ENCODE measurements at places on chromosomes 5 and 9.

- DNase-seq: no peak
These were observed 32.2 kb upstream of the ENHO start for GRCh38 chr9:34555002-34555348.

- DNase-seq: no peak
These were observed 257.8 kb downstream of the FSTL4 start for GRCh38 chr5:133354323-133355185.

- no peak for DNase-seq
These were observed 43.3 kb upstream of the SSBP2 start for GRCh38 chr5:81794226-81794625.

GRCh38 chr9:6153425-6153824 lies 62.2 kb upstream of the IL33 start:
- no peak for DNase-seq

- DNase-seq: no peak
These were observed 813.7 kb downstream of the MAT2B start for GRCh38 chr5:164319161-164319560.

DNA sequence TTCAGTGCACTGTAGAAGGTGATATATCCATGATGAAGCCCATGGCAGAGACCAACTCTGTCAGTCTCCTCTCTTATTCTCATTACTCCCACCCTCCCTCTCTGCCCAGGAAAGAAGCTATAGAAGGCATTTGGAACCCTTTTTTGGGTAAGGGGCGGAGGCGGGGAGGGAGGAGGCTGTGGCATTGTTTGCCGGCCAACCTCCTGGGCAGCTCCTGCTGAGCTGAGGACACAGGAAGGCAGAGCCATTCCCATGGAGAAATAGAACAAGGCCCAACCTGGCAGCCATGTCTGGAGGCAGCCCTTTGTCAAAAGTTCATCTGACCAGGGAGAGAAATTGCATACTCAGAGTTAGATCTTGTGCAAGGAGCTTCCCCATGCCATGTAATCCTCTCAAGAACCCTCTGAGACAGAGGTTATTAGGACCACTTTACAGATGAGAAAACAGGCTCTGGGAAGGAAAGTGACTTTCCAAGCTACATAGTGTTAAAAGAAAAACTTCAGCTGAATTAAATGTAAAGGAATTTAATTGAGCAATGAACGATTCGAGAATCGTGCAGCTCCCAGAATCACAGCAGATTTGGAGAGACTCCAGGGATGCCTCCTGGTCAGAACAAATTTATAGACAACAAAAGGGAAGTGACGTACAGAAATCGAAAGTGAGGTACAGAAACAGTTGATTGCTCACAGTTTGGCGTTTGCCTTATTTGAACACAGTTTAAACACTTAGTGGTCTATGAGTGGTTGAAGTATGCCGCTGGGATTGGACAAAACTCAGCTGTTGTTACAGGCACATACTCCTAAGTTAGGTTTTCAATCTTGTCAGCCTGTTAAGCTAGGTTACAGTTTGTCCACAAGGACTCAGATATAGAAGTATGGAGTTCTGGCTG lies 158.6 kb downstream of the MELK start:
- no peak for DNase-seq

DNA sequence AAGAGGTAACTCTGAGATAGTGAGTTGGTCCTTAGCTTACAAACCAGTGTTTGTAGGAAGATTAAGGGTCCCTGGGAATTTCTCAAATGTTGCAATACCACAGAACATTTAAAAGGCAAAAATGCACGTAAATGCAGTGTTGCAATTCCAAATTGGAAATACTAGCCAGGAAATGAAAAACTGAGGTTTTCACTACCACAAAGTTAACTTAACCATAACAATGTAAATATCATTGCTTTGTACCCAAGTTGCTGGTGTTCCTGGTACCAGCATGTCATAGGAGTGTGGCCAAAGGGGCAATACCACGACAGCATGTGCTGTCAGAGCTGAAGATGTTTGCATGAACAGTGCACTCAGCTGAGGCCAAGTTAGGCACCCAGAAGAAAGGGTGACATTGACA lies 382.9 kb downstream of the GLIS3 start:
- DNase-seq: no peak

DNA sequence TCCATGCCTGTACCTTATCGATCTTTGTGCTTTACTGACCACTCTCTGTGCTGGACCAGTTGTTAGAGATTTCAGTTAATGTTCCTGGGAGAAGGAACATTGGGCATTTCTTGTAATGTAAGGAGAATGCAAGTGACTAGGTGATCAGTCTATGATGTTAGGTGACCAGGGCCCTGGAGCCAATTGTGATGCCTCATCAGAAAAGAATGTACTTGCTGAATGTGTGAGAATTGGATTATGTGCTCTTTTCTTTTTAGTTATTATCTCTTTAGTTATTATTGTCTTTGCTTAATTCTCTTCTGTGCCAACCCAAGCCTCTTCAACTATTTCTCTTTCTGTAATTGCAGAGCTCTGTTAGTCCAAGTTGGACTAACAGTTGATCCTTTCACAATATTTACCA lies 92.9 kb downstream of the LRRC70 start:
- no peak for DNase-seq

DNA sequence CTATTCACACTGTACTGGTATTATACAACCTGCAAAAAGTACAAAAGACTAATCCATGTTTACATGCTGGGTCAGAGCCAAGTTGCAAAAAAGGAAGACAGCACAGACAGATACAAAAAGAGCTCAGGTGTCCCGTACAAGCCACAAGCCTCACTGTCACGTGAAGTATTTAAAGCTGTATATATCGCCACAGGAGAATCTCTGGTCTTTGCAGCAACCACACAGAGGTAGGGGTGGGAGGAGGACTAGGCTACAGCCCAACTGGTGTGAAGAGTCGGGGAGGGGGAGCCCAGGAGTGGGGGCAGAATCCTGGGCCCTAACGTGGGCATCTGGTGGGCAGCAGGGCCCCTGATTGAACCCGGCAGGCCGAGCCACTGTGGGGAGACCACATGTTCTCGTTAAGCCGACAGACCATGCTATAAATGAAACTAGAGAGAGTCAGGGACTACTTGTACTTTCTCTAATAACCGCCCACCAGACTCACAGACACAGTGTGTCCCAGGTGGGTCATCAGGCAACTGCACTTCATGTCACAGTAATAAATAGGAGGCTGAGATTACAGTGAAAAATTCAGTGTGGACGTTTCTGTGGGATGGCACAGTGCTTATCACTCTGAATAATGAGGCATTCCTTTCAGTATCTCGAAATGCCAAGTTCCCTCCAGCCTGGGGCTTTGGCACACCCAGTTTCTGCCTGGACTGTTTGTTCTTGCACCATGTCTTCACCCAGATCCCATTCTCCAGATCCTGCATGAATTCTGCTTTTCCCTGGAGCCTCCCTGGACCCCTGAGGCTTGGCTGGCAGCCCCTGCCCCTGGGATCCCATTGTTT lies 79.3 kb upstream of the SH3PXD2B start:
- no peak for DNase-seq

- DNase-seq: no peak
These were observed 273.1 kb downstream of the CD180 start for GRCh38 chr5:66923457-66923856.

GRCh38 chr9:133786371-133786753 lies 48.2 kb upstream of the SARDH start:
- no peak for DNase-seq

DNA sequence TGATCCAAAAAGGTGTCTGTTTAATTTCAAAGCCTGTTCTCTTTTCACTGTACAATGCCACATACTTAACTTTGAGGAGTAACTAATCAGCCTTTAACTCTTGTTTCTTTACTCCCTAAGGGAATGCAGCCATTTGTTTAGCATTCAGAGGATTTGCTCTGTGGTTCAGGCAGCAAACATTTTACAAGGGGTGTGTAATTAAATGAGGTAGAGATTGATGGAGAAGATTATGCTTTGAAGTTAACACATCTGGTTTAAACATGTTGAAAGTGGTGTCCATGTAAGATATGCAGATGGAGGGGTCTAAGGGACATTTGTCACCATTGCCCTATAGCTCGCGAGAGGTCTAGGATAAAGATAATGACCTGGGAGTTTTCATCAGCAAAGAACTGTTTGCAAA lies 41.9 kb downstream of the TMEM215 start:
- no peak for DNase-seq

- DNase-seq: no peak
These were observed 102.5 kb upstream of the GABRP start for GRCh38 chr5:170681013-170681433.

GRCh38 chr9:4815381-4815956 lies 22.7 kb downstream of the RCL1 start:
- DNase-seq: no peak

DNA sequence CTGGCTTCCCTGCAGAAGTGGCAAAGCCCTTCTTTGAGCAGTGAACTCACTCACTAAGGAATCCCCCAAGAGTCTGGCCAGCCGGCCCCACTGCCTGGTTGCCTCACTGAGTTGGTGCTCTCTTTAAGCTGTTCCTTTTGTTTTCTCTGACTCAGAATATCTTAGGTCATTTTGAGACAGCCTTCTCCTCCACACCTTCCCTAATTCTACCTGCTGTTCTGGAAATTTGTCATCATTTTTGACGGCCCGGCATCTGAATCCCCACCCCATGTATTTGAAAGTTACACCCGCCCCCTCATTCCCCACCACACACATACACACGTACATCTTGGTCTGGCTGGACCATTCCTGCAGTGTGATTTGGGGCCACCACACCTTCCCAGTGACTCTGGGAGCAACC lies 41.8 kb downstream of the FGF1 start:
- no peak for DNase-seq

DNA sequence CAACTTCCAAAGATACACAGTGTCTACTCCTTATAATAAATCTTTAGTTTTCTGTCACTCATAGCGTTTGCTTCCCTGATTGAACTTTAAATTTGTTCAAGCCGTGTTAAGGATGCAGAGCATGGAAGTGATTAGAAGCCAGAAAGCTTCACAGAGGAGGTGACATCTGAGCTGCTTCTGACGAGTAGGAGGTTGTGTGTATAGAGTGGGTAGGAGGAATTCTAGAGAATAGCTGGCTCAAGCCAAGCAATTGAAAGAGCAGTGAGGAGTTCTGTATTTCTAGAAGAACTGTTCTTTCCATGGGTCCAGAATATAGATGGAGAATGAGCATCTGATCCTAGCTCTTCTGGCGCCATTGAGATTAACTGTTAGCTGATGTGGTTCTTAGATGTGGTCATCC lies 6.0 kb downstream of the NUDT2 start:
- DNase-seq: no peak

- no peak for DNase-seq
These were observed 62.1 kb downstream of the KLF9 start for GRCh38 chr9:70352356-70352755.

GRCh38 chr9:73981405-73981804 lies 515.7 kb upstream of the RORB start:
- DNase-seq: no peak

GRCh38 chr5:102627315-102627714 lies 127.8 kb upstream of the PAM start:
- DNase-seq: no peak

DNA sequence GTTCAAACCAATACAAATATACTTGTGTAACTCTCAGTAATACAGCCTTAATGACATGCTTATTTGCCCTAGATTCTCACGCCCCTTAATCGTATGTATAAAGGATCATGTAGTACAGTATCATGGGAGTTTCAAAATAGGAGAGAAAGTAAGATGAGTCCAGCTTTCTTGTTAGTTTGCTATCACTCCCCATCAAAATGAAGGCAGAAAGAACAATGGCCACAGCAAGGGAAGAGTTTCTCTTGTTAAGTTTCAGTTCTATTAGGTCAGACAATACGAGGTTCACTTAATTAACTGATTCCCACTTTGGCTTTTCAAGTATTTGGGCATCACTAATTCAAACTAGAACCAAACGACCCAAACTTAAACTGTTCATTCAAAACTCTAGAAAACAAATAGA lies 55.4 kb downstream of the CDC14B start:
- DNase-seq: no peak

DNA sequence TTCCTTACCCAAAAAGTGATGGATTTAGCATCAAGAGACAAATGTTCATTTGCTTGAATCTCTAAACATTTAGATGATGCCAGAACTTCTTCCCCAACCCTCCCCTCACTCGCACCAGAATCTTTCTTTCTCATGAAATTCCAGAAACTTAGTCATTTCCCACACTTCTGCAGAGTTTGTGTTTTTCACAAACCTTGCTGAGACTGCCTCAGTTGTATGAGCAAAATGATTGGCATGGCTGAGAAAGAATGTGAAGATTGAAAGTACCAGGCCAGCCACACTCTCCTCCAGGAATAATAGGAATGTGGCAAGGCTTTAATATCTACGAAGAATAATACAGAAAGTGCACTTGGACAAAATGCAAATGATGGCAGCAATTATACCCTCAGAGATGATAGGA lies 428.3 kb upstream of the CDH6 start:
- DNase-seq: no peak

DNA sequence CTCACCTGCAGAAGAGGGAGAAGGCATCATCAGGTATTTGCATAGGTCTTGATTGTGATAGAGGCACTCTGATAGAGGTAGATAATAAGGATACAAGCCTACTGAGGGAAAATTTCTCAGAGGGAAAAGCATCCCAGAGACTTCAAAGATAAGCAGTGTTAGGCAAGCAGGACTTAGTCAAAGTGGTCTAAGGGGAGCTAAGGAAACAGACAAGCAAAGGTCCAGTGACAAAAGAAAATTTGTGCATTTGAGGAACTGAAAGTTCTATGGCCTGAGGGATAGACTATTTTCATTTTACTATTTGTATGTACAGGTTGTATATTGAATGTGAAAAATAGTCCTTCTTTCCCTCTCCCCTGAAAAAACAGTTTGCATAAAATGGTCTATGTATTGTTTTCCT lies 27.4 kb downstream of the OXCT1 start:
- no peak for DNase-seq

DNA sequence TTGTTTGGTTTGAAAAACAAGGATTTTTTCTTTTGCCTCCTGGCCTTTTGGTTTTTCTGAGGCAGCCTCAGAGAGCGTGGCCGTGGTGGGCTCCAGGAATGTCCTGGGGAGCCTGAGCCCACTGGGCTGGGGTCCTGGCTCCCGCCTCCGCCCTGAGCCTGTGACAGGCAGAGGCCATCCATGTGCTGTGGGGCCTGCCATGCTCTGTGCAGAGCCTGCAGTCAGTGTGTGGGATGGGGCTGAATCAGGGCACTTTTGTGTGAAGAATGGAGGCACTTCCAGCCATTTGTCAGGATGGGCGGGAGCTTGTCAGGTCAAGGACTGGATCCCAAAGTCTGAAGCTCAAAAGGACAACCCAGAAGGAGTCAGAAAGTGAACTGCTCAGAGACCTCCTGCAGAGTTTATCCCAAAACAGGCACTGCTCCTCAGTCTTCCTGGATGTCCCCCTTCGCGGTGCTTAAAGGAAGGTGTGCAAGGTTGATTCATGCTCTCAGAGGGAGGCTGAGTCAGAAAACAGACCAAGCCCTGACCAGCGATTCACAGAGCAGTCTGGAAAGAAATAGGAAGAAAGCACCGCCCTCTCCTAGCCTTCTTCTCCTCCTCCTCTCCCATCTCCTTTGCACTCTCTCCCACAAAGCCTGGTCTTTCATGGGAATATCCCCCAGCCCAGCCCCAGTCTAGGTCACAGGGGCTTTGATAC lies 53.2 kb downstream of the MVB12B start:
- no peak for DNase-seq

DNA sequence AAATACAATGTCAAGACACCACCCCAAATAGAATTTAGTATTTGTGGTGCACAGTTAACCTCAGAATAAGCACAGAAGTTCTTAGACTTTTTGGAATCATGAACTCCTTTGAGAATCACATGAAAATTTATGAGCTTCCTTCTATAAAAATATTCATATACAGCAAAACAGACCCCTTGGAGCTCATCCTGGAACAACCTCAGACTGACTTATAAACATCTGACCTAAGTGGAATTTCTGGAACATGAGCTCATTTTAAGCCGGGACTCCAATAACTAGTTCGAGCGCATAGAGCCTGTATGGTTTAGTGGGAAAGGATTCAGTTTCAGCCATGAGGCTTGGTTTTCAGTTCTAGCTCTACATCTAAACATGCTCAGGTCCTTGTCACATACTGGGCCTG lies 192.3 kb downstream of the DEPDC1B start:
- DNase-seq: no peak

Data from GF-D8 (cell line).